Panc1 (cell line): ENCODE measurements at places on chromosomes 16 and 17. TPM values are rescaled to one million over a fixed set of nuclear protein-coding genes. Genes with fewer than 3 reads are reported as not detected.

DNA sequence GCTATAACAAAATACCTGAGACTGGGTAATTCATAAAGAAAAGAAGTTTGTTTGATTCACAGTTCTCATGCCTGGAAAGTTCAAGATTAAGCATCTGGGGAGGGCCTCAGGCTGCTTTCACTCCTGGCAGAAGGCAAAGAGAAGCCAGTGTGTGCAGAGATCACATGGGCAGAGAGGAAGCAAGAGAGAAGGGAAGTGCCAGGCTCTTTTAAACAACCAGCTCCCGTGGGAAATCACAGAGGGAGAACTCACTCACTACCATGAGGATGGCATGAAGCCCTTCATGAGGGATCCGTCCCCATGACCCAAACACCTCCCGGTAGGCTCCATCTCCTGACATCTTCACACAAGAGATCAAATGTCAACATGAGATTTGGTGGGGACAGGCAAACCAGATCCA is 501.6 kb downstream of the MAF start:
- no peaks in the 10 kb centered on the region for H3K4me1 ChIP-seq
- no peak overlapping the region for H3K27ac ChIP-seq
- H3K27me3 ChIP-seq: no peaks in the 10 kb centered on the region; the same call in 1 of the 2 replicates
- no peak overlapping the region for H3K4me3 ChIP-seq
- H3K36me3 ChIP-seq: no peaks in the 10 kb centered on the region
- DNase-seq: no peak

DNA sequence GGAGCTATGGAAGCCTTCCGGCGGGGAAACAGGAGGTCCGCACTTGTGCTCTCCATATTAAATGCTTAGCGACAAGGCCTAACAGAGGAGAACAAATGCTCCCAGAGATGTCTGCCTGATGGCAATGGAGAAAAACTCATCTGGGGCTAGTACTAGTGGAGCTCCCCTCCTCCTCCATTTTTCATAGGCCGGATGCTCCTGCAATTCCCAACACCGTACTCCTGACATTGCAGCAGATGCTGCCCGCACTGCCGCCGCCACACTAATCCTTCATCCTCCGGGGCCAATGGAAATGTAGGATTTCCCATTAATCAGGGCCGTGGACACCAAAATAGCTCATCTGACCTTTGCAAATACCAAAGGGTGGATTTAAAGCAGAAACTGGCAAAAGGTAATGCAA is 27.5 kb downstream of the TOM1L2 start:
- H3K4me3 ChIP-seq: no peak overlapping the region
- H3K4me1 ChIP-seq: peaks cover 76% of the 10 kb centered on the region
- no peak for DNase-seq
- H3K27me3 ChIP-seq: no peaks in the 10 kb centered on the region
- peak overlapping the region; percentile 84 for H3K27ac ChIP-seq
- no peaks in the 10 kb centered on the region; the same call in 1 of the 2 replicates for H3K36me3 ChIP-seq

Gene SULT1A4
- total RNA-seq: 1.2 TPM

- peaks cover 45% of the 10 kb centered on the region for H3K4me1 ChIP-seq
- peak overlapping the region; percentile 91 for H3K27ac ChIP-seq
- no peak overlapping the region for H3K4me3 ChIP-seq
- no peaks in the 10 kb centered on the region for H3K27me3 ChIP-seq
These were observed 7.4 kb upstream of the MMP2 start for GRCh38 chr16:55471448-55472097.

- no peak for DNase-seq
- no peaks in the 10 kb centered on the region for H3K36me3 ChIP-seq
- H3K27me3 ChIP-seq: no peaks in the 10 kb centered on the region
These were observed 19.7 kb downstream of the DEXI start for GRCh38 chr16:10922328-10923145.

DNA sequence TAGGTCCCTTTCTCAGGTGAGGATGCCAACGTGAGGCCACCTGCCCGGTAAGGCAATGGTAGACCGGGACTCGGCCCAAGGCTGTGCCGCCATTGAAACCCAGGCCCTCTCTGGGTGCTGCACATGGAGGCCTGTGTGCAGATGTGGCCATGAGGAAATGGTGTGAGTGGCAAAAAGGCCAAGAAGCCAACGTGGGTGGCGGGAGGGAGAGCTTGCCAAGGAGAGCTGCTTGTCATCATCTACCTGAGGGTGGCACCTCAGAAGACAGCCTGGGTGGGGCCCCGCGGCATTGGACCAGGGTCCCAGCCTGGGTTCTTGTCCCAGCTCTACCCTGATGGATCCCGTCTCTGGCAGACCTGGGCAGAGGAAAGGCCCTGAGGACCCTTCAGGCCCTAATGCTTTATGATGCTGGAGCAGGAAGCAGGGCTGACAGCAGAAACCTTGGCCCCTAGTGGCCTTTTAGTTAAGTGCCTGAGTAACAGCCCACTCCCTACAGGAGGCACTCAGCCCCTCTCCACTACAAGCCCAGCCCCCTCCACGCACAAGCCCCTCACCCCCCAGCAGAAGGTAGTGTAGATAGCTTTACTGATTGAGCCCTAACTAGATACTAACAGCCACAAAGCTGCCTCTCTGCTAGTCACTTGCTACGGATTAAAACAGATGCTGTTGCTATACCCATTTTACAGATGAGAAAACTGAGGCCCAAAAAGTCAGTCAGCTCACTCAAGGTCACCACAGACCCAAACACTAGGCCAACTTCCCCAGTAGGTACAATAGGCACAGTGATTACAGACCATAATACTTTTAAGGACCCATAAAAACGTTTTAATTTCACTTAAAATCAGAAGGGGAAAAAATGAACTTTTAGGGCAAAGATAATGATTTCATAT is 26.2 kb upstream of the KIFC3 start:
- peaks cover 16% of the 10 kb centered on the region for H3K4me1 ChIP-seq
- no peak overlapping the region; the same call in 1 of the 2 replicates for H3K27ac ChIP-seq
- H3K27me3 ChIP-seq: no peaks in the 10 kb centered on the region
- H3K4me3 ChIP-seq: no peak overlapping the region

DNA sequence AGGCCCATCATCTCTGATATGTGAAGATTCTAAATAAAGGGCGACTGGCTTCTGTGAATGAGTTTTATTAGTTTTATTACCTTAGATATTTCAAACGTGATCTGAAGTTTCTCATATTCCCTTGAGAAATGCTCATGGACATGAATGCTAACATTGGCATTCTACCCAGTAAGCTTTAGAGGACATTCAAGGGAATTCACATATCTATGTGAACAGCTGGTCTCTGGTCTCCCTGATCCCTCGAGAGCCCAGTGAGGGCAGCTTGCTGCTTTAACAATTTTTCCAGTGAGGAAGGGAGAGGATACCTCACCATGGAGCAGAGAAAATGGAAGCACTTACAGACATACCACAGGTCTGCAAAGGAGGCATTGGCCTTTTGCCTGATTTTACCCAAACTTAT is 312.7 kb downstream of the CA10 start:
- H3K36me3 ChIP-seq: no peaks in the 10 kb centered on the region; the same call in 1 of the 2 replicates
- no peak overlapping the region for H3K27ac ChIP-seq
- no peaks in the 10 kb centered on the region for H3K27me3 ChIP-seq
- no peaks in the 10 kb centered on the region for H3K4me1 ChIP-seq

Gene NPIPB2
- total RNA-seq: 10.3 TPM

- no peak overlapping the region; the same call in 1 of the 2 replicates for H3K27ac ChIP-seq
- H3K27me3 ChIP-seq: no peaks in the 10 kb centered on the region
- peaks cover 5% of the 10 kb centered on the region for H3K36me3 ChIP-seq
- DNase-seq: no peak
- no peak overlapping the region for H3K4me3 ChIP-seq
These were observed 5.5 kb downstream of the USP32 start for GRCh38 chr17:60386147-60387058.

- no peak overlapping the region for H3K27ac ChIP-seq
- no peak overlapping the region for H3K4me3 ChIP-seq
- H3K36me3 ChIP-seq: no peaks in the 10 kb centered on the region
- no peaks in the 10 kb centered on the region for H3K4me1 ChIP-seq
- no peaks in the 10 kb centered on the region for H3K27me3 ChIP-seq
These were observed 148.4 kb downstream of the SLC39A11 start for GRCh38 chr17:72943826-72944689.
